ENCODE measurements at places on chromosomes 2 and 18.

DNA sequence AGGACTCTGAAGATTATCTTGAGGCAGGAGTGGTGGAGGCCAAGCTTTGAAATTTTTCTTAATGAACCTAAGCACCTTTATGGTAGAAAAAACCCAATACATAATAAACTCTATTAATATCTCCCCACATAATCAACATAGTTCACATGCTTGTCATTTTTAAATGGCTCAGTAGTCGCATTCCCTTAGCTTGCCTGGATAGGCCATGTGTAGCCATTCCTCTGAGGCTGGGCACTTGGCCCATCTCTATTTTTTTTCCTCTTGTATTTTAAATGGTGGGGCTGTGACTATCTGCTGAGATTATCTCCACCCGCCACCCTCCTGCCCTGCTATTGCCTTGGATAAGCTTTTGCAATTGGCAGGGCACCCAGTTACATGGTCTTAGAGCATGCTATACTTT is 143.1 kb downstream of the FHOD3 start:
- no peak for DNase-seq

DNA sequence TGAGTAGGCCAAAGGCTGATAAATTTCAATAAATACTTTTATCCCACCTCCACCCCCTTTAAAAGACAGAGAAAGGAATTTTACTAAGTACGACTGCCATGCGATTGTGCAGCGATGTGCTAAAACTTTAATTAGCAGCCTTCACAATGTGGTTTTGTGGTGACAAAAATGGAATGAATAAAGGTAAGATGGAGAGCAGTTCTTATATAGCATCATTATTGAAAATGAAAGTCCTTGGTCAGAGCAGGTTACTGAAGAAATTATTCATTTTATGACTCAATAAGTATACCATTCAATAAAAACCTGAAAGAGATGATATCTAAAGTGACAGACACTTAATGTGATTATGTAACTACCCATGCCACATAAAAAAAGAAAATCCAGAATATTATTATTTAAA is 33.2 kb upstream of the MTIF2 start:
- DNase-seq, result no peak

DNA sequence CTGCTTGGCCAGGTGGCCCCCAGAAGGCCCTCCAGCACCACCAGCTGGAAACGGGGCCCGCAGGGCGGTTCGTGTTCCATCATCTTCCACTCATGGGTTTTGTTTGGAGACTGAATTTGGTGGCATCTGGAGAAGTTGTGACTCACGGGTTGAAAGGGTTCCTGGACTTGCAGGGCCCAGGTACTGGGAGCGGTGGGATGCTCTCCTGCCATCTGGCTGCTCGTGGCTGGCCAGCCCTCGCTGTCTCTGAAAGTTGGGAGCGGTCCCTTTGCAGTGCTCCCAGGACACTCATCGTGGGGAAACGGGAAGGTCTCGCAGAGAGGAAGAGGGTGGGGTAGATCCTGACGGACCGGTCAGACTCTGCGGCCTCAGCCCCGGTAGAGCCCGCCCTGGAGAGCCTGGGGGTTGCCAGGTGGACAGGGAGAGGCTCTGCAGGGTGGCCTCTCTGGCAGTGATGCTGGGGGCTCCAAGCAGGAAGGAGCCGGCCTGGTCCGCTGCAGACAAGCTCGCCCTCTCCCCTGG is 47.5 kb downstream of the TWIST2 start:
- DNase-seq, result no peak

DNA sequence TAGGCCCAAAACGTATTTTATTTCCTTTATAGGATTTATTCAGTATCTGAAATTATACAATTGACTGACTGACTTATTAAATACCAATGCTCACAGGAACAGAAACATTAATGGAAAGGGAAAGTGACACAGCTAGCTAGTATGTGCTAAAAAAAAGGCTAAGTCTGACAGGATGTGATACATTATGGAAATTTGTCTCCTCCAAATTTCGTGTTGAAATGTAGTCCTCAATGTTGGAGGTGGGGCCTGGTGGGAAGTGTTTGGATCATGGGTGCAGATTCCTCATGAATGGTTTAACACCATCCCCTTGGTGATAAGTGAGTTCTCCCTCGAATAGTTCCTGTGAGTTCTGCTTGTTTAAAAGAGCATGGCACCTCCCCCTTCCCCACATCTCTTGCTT is 70.6 kb upstream of the WDR75 start:
- DNase-seq, result no peak

- DNase-seq, result peak; percentile 46
Observed at GRCh38 chr2:37623971-37624900, 47.2 kb downstream of the CDC42EP3 start.

DNA sequence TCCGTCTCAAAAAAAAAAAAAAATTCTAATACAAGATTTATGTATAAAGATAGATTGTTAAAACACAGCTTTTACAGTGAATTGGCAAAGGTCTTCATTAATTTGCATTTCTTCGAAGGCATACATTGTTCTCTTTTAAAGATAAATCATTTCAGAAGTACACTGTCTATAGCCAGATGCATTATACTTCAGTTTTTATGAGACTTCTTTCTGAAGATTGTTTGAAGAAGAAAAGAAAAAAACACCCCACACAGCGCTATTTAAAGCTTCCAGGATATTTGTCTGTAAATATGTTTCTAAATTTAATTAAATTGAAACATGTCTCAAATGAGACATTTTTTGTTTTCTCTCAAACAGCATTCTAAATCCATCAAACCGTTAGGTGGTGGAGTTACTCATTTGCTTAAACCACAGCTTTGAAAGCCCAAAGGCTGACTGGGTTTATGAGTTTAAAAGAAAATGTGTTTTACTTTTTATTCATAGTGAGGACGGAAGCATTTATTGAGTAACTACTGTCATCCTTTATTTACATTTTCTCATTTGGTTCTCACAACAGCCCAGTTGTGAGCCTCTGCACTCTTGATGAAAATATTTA is 42.4 kb upstream of the C1GALT1C1L start:
- no peak for DNase-seq

DNA sequence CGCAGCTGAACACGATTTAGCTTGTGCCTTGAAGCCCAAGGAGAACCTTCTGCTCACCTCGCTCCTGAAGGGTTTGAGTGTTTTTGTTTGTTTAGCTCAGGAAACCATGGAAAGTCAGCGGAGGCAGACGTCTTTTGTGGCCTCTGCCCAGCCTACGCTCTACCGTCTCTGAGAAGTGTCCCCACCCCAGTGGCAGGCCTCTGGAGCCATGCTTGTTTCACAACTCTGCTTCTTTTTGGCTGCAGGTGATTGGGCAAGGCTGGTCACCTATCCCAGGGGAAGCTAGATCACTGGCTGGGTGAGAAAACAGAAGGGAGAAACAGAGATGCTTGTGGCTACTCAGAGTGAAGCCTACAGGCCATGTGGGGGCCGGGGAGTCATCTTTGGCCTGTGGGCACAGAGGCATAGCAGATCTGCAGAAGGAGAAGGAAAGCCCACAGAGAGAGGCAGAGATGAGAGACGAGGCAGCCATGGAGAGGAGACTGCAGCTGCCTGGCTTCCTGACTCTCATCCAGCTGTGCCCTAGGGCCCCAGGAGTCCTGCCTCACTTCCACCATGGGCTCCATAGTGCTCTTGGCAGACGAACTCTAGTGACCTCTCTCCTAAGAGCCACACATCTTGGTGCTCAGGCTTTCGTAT is 50.1 kb downstream of the CIB4 start:
- DNase-seq, result no peak

DNA sequence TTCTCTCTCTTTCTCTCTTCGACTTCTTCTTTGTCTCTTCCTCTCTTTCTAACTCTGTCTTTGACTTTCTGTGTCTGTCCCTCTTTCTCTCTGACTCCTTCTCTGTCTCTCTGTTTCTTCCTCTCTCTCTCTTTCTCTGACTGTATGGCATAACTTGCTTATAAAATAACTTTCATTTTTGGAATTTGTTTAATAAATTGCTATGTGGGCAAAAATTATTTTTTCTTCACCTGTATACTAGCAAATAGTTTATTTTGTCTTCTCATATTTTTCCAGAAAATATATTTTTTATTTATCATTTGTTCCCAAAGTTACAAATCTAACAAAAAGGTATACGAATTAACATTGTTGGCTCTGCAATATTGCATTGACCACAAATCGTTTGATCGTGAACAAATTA is 305.7 kb upstream of the FAM98A start:
- no peak for DNase-seq
